AG04449 (cell line): ENCODE measurements at places on chromosomes 6 and 20.

GRCh38 chr6:92362404-92362803 lies 1057.0 kb downstream of the EPHA7 start:
- DNase-seq = no peak

GRCh38 chr20:53260168-53260567 lies 288.0 kb downstream of the TSHZ2 start:
- DNase-seq = no peak

DNA sequence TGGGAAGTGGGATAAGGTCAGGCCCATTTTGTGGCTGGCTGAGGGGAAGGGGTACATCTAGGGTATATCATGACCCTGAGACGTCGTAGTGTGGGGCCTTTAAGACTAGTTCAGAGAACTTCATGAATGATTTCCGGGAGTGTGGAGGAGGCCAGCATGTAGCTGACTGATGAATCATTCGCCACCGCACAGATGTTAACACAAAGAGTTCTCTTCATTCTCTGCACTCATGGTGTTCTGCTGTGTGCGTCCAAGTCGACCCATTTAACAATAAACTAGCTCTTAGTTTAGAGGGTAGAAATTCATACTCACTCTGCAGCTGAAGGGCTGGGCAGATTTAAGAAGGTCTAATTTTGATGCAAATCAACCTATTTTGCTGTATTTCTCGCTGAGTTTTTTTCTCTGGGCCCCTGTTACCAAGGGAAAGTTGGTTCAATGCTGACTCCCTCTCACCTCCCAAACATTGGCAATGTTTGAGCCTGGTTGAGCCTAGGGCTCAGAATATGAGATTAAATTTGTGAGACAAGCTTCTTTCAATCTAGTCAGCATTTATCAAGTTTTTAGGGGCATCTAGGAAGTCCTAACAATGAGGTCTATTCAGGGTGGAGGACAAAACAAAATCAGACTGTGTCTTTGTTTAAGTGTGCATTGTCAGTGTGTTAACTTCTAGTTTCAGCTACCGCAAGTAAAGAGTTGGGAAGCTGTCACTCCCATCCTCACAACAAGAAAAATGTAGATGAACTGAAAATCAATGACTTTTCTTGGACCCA lies 106.8 kb upstream of the CBLN4 start:
- DNase-seq = no peak

DNA sequence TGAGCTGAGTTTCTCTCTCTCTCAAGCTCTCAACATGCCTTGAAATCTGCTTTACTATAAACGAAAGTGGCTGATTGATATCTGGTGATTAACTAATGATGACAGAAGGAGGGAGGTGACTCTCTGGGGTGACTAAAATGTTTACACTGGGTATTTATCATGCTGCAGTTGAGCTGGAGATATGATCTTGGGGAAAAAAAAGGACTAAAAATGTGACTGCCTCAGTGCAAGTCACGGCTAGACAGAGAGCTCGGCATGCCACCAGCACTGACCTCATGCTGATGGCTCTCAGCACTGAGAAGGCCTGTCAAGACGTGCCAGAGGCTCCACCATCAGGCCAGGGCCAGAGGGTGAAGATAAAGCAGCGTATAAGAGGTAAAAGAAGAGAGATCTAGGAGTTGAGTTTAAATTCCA lies 103.1 kb upstream of the SPACA1 start:
- no peak for DNase-seq

GRCh38 chr6:130018744-130019325 lies 454 bp downstream of the L3MBTL3 start:
- no peak for DNase-seq

DNA sequence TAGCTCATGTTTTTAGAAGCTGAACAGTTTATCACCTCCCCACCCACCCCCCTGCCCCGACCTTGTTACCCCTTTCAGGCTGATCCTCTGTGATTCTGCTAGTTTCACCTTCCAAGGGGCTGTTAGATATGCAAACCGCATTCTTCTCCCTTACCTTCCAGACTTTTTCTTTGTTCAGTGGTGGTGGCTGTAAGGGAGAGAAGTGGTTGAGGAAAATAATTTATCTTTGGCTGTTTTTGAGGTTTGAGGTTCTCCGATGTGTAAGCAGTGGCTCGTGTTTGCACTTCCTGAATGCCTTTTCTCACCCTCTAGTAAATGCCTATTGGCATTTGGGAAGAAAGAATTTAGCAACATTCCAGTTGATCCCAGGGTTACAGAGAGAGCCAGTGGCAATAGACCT lies 69.4 kb upstream of the KCNG1 start:
- DNase-seq = no peak

GRCh38 chr6:91276315-91276714 lies 689.4 kb upstream of the MAP3K7 start:
- DNase-seq = no peak

DNA sequence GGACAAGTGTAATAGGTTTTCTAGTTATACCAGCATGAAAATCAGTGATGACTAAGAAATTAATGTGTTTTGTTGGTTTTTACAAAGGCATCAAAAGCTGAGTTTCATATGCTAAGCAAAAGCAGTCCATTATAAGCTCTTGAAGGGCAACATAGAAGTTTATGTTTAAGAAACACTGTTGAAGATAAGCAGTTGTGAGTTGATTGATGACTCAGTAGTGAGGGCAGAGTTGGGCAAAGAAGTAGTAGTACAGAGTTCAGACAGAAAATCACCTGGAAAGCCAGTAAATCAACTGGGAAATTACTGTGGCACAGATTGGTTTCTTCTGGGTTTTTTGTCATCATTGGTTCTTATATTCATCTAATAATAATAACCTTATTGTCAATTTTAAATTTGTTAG lies 78.0 kb upstream of the SMIM8 start:
- no peak for DNase-seq

GRCh38 chr6:52330470-52330869 lies 31.5 kb upstream of the PAQR8 start:
- DNase-seq = no peak

- DNase-seq = no peak
Observed at GRCh38 chr6:132187816-132188215, 213.5 kb downstream of the MOXD1 start.

- DNase-seq = no peak
Observed at GRCh38 chr6:106966671-106967640, 7.6 kb downstream of the CD24 start.

GRCh38 chr20:38986663-38987062 lies 24.5 kb downstream of the DHX35 start:
- DNase-seq = no peak
